ENCODE measurements at places on chromosomes 2 and 18.

DNA sequence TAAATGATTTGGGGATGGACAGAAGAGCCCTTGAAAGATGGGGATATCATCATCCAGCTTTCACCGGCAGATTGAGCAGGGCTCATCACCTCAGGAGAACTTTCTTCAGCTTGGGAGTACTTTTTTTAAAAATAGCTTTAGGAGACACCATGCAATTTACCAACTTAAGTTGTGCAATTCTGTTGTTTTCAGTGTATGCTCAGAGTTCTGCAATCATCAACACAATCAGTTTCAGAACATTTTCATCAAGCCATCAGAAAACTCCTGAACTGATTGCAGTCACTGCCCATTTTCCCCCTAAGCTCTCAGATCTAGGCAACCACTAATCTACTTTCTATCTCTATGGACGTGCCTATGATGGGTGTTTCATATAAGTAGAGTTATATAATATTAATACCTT lies 117.7 kb downstream of the CRIM1 start:
- DNase-seq, result no peak

DNA sequence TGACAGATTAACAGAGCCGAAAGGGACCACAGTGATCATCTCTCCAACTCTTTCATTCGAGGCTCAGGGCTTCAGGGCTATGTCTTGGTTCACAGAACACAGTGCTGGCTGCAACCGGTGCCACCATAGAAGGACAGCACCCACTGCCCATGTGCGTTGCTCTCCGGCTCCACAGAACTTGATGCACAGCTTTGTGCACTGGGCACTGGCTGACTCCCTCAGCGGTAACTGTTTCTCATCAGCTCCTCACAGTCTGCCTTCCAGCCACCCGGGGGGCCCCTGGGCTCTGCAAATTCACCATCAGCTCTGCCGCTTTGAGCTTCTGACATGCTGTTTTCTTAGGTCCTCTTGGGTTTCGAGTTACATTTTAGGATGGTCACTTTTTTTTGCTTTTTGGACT lies 124.3 kb upstream of the RAB12 start:
- no peak for DNase-seq

- DNase-seq, result no peak
Observed at GRCh38 chr2:176147800-176148496, 3.4 kb upstream of the HOXD4 start.

DNA sequence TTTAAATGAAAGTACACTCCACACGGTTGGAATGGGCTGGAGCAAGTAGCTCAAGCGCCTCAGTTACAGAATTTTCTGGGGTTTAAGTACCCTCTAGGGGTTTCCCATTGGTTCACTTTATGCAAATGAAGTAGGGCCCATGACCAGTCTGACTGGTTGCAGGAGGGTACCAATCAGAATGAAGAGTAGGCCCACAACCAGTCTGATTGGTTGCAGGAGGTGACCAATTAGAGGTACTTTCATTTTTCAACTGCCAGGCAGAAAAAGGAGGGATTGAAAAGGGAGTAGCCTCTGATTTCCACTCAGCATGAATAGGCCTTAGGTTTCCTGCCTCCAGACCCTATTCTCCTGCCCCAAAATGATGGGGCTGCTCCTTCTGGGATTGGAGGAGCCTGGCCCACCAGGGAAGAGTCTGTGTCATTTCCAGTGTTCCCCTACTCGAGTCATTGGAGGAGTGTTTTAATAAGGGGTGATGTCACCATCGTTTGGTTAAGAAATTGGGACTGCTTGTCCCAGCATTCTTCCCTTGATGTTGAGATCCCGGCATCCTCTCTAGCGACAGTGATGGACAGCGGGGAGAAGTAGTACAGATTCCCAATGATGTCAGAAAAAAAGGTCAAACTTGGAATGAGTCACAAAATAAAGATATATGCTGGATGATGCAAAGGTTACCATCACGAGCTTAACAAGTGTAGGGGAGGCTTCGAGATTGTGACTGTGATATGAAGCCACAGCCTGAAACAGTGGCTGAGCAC lies 210.4 kb downstream of the SH3BP4 start:
- DNase-seq, result no peak

DNA sequence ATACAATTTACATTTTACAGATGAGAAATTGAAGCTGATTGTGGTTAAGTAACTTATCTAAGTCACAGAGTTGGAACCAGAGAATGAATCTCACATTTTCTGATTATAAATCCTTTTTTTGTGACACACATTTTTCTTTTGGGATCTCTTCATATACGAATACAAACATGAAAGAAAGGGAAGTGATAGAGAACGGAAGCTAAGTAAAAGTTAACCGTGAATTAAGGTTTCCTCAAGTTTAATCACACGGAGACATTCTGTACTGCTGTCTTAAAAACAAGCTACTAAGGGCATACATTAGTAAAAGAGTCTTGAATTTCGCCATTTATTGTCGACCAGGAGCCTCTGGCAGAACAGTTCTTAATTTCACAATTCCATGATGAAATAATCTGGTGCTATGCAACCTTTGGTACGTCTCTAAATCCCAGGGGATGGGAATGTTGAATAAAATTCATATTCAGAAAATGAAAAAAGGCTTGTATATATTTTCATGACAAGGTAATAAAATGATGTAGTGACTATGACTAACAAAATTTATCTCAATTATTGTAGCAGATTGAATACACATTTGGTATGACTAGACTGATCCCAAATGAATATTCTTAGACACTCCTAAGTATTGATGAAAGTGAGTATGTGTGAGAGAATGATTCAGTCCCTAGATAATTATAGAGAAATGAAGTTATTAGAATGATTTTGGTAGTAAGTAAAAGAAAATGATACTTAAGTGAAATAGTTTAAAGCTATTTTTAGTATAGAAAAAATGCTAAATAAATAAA lies 40.3 kb upstream of the ZSWIM2 start:
- no peak for DNase-seq

DNA sequence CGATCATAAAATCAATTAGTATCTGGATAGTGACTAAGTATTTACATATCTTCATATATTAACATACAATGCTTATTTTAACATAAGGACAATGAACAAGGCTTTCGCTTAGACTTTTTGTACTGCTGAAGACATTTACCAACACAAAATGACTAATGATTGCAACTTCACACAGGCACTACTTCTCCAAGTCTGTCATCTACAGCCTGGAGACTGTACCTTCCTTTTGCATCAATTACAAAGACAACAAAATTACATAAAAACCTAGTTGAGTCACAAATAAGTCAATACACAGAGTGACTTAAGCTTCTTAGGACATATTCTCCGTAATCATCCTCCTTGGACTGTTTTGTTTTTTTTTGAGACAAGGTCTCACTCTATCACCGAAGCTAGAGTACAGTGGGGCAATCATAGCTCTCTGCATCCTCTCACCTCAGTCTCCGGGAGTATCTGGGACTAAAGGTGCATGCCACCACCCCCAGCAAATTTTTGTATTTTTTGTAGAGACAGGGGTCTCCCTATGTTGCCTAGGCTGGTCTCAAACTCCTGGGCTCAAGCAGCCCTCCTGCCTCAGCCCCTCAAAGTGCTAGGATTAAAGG lies 15.9 kb downstream of the PUM2 start:
- DNase-seq, result no peak

DNA sequence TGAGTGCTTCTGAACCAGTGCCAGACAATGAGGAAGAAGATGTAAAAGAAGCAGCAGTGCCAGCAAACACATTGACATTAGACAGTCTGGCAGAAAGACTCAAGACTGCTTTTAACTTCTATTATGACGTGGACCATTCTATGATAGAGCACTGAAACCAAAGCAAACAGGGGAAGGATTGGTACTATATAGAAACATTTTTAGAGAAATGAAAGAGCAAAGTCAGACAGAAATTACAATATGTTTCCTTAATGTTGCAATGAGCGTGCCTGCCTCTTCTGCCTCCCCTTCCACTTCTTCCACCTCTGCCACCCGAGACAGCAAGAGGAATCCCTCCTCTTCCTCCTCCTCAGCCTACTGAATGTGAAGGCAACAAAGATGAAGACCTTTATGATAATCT lies 39.7 kb downstream of the DHX57 start:
- no peak for DNase-seq

- DNase-seq, result no peak
Observed at GRCh38 chr2:161434118-161434517, 18.0 kb downstream of the TBR1 start.

DNA sequence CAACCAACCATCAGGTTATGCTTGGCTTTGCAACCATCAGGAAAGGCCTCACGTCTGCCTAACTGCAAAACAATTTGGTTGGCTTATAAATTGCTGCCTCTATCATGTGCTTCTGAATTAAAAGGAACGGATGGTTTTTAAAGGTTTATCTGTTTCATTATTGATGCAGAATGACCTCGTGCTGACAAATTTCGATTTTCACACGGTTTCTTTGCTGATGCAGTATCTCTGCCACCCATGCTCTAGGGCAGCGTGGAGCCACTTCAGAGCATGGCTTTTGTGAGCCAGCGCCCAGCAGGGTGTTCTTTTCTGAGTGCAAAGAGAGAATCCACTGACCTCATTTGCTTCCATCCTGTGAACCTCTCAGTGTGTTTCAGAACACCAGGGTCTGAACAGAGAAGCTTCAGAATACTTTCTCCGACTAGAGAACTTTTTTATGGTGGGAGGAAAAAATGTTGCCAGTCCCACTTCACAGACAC lies 143.1 kb upstream of the L3MBTL4 start:
- DNase-seq, result no peak

DNA sequence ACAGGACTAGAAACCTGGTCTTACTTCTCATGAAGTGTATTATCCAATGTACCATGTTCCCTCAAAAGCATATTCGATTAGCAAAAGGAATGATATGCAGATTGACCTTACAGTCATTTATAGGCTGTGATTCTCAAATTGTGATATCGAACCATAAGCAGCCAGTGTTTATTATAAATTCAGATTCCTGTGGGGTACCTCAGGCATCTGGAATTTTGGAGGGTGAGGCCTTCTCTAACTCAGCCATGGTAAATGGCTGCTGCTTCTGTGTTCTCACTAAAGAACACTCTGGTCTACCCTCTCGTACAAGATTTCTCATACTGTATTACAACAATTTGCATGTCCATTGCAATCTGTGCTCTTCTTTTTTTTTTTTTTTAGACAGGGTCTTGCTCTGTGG lies 84.5 kb downstream of the PRPF40A start:
- no peak for DNase-seq

- DNase-seq, result no peak
Observed at GRCh38 chr2:225090746-225091145, 48.5 kb upstream of the DOCK10 start.

GRCh38 chr2:171210864-171211431 lies 50.3 kb upstream of the TLK1 start:
- DNase-seq, result peak; percentile 22

GRCh38 chr2:120440521-120441350 lies 94.8 kb downstream of the INHBB start:
- DNase-seq, result no peak

GRCh38 chr2:144421606-144422510 lies 98.1 kb downstream of the ZEB2 start:
- DNase-seq, result no peak

- no peak for DNase-seq
Observed at GRCh38 chr2:100404411-100404810, 13.1 kb downstream of the CHST10 start.

Data from activated gamma-delta T cell treated with Interleukin-2 at 50 U/mL for 16 hours (primary cell).